ENCODE measurements at places on chromosomes 4 and X. TPM values are rescaled to one million over a fixed set of nuclear protein-coding genes. Genes with fewer than 3 reads are reported as not detected.

GRCh38 chrX:5708251-5708650, 520.4 kb downstream of the NLGN4X start:
- no peaks in the 10 kb centered on the region for H3K36me3 ChIP-seq
- no peaks in the 10 kb centered on the region for H3K27me3 ChIP-seq
- no peak overlapping the region for H3K4me3 ChIP-seq
- H3K4me1 ChIP-seq = no peaks in the 10 kb centered on the region
- H3K27ac ChIP-seq = no peak overlapping the region

Gene STAP1
- total RNA-seq = not detected

DNA sequence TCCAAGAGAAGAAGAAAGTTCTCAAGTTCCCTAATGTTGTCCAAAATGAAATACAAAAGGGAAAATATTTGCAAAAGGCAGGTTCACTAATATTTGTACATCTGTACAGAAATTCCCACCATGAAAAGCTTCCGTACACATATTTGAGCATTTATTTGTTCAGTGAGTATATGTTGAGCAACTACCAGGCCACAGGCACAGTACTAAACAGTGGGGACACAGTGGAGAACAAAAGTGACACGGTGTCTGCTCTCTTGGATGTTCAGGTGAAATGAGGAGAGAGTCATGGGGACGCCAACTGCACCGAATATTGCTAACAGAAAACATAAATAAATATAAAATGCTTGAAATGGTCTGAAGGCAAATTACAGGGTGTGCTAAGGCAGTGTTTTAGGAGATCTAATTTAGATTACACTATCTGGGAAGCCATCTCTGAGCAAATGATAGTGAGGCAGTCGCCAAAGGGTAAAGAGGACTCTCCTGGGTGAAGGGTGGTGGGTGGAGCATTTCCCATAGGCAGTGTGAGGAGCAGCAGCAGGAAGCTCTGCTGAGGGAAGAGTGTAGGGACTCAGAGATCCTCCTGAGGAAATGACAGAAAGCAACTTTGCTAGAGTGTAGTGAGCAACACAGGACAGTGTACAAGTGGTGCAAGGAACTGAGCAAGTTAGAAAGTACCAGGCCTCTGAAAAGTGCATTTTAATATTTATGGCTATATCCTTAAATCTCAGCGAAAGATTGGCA, 375.2 kb downstream of the GALNTL6 start:
- H3K27ac ChIP-seq = no peak overlapping the region
- H3K4me1 ChIP-seq = no peaks in the 10 kb centered on the region
- no peak overlapping the region for H3K4me3 ChIP-seq
- H3K27me3 ChIP-seq = no peaks in the 10 kb centered on the region

Gene AKAP14
- not detected for total RNA-seq

Gene HTN3
- total RNA-seq = not detected

DNA sequence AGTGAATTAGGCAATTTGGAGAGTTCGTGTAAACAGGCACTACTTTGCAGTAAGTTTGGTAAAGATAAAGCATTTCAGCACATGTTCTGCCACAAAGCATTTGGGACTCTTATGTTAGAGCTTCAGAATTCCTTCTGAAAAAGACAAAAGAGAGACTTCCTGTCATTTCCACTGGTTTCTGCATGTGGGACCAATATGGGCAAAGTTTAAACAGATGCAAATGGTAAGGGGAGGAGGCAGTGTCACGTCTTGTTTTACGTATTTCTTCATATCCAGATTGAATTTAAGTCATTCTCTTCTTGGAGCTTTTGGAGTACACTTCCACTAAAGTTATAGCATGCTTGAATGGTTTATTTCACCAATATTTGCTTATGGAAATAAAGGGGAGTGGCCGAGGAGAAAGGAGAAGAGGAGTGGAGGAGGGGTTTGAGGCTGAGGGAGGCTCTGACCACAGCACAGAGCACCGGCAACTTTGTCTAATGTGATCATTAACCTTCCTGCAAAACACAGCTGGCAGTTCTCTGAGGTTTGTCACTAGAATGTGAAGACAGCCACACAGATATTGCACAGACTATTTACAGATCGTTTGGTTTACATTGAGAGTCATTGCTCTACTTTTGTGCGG, at the start of gene APELA:
TSS of gene APELA (plus strand) at position 479 of the 625 bp plus-strand sequence. CDS start 154 bp downstream, outside the sequence.
- no peaks in the 10 kb centered on the region for H3K36me3 ChIP-seq
- H3K4me1 ChIP-seq = no peaks in the 10 kb centered on the region
- H3K27me3 ChIP-seq = no peaks in the 10 kb centered on the region
- no peak within 1 kb of the TSS for H3K27ac ChIP-seq

- no peak overlapping the region for H3K27ac ChIP-seq
- no peaks in the 10 kb centered on the region for H3K27me3 ChIP-seq
- H3K4me3 ChIP-seq = no peak overlapping the region
- DNase-seq = no peak
- no peaks in the 10 kb centered on the region for H3K36me3 ChIP-seq
- peaks cover 10% of the 10 kb centered on the region for H3K4me1 ChIP-seq
Observed at GRCh38 chrX:10667143-10667542, 46.8 kb upstream of the MID1 start.

Gene LDOC1
- total RNA-seq = not detected
